Activated CD4-positive, alpha-beta memory T cell treated with anti-CD3 and anti-CD28 coated beads for 36 hours (primary cell): ENCODE measurements at places on chromosomes 11 and 22.
A peak's percentile ranks its signal among the peaks of the same experiment; 100 is the strongest.

DNA sequence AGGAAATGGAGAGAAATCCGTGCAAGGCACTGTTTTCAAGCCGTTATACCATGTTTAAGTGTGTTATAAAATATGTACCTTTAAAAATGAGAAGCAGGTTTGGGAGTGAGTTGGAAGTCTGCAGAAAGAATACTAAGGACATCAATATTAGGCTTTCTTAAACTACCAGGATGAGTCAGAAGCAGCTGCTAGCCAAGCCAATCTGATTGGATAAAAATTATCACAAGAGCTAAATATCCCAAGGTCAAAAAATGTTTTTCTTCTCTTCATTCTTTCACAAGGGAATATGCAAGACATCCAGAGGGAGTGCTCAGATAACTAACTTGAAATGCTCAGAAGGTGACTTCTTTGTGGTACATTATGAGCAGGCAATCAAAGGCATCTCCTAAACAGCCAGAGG lies 19.3 kb upstream of the CKAP5 start:
- no peak for DNase-seq

GRCh38 chr22:27175021-27175838 lies 517.8 kb downstream of the MIAT start:
- DNase-seq: no peak

GRCh38 chr11:34308049-34308912 lies 49.5 kb downstream of the ABTB2 start:
- DNase-seq: peak; percentile 17

- DNase-seq: peak; percentile 40
Observed at GRCh38 chr22:20084547-20085413, 4.7 kb downstream of the DGCR8 start.

- no peak for DNase-seq
Observed at GRCh38 chr11:79097246-79097875, 343.5 kb downstream of the TENM4 start.

GRCh38 chr22:49155770-49156580 lies 671.7 kb downstream of the BRD1 start:
- DNase-seq: no peak

DNA sequence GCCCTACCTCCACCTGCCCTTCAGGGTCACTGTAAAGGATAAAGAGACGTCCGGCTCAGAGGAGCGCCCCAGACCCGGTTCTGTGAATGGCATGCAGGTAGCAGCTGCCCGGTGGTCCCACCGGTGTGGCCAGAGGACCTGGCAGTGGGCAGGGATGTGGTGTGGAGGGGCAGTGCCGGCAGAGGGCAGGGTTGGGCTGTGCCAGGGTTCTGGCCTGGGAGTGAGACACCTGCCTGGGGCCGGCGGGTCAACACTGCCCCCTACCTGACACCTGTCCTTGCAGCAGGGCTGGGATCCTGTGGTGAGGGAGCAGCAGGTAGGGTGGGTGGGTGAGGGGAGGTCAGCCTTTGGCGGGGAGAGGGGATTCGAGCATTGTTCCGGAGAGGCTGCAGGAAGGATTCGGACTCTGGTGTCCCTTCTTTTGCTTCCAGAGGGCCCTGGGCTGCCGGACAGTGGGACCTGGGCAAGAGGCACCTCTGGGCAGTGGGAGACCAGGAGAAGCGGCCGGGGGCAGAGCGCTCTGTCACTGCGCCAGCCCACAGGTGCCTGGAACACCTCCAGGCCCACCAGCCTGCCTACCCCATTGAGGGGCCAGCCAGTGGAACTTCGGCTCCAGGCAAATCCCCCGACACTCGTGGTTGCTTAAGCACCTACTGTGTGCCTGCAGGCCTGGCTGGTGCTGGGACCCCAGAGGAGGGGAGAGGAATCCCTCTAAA lies 1.6 kb upstream of the PHLDA2 start:
- DNase-seq: peak; percentile 80

GRCh38 chr11:26043665-26044064 lies 288.3 kb upstream of the ANO3 start:
- DNase-seq: no peak

- no peak for DNase-seq
Observed at GRCh38 chr22:25628494-25628893, 64.0 kb downstream of the GRK3 start.

DNA sequence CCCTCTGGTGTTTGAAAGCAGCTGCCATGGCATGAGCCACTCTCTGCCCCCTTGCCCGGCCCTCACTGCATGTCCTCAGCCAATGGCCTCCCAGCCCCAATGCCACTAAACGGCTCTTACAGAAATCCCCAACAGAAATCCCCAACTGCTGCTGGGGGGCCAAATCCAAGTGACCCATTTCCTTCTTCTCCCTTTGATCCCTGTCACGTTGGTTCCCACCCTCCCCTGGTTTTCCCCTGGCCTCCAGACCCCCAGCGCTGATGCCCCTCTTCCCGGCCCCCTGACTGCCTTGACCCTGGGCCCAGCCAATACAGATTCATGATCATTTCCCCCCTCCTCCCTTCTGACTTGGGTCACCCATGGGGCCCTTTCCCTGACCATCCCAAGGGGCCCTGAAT lies 30.9 kb downstream of the IGLL1 start:
- no peak for DNase-seq

DNA sequence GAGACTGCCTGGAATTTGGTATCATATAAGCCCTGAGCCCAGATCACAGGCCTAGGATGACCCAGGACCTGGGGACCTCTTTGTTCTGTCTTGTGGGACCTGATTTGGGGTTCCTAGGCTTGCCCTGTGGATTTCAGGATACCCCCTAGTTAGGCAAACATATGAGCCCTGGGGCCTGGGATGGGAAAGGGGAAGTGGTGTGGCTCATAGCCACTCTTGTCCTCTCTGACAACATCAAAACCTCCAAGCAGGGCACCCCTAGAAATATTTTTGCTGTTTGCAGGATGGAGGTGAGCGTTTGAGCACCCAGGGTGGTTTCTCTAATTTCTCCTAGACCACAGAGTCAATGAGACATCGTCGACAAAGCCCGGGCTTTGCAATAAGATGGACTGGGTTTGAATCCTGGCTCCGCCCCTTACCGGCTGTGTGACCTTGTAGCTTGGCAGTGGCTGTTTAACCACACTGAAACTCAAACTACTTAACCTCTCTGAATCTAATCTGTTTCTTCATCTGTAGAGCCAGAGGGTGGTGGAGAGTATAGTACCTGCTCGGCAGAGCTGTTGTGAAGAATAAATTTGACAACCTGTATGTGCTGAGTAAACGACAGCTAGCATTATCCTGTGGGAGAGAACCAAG lies 5.3 kb upstream of the LRRC10B start:
- no peak for DNase-seq

- peak; percentile 81 for DNase-seq
Observed at GRCh38 chr11:17384002-17384511, 4.4 kb downstream of the KCNJ11 start.

DNA sequence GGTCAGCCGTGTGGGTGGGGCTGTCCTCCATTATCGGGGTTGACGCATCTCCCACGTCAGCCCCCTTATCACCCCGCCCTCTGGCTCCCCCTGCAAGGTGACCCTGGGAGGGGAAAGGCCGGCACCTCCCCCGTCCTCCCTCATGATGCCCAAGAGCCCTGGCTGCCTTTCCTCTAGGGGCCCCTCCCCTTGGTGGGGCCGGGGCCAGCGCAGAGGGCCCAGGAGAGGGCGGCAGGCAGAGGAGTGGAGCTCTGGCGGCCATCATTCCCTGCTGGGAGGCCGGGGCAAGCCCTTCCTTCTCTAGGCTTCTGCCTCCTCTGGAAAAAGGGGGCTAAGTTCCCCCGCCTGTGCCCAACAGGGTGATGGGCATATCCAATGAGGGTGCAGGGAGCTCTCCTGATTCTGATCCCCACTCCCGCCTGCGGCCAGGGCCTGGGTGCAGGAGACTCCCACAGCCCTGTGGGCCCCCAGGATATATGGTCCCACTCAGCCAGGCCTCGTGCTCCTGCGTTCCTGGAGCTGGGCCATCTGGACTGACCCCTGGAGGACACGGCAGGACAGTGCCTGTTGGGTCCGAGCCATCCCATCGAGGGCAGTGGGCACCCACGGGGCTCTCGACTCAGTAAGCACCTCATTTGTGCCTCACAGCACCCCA lies 12.3 kb downstream of the MYRF start:
- no peak for DNase-seq

- DNase-seq: peak; percentile 68
Observed at GRCh38 chr11:122723576-122723975, 68.1 kb downstream of the UBASH3B start.

- DNase-seq: no peak
Observed at GRCh38 chr11:83363312-83363711, 77.1 kb upstream of the CCDC90B start.

- DNase-seq: no peak
Observed at GRCh38 chr11:125402435-125402834, 93.6 kb downstream of the FEZ1 start.

DNA sequence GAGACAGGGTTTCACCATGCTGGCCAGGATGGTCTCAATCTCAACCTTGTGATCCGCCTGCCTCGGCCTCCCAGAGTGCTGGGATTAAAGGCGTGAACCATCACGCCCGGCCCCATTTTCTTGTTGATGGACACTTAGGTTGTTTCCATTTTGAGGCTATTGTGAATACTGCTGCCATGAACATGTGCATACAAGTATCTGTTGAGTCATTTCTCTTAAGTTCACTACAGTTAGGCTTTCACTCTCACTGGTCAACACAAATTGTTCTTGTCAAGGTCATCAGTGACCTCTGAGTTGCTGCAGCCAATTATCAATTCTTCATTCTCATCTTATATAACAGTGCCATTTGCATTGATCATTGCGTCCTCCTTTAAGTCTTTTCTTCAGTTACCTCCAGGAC lies 13.0 kb upstream of the ZBTB44 start:
- DNase-seq: no peak

- DNase-seq: no peak
Observed at GRCh38 chr11:116460156-116460920, 312.4 kb downstream of the BUD13 start.

DNA sequence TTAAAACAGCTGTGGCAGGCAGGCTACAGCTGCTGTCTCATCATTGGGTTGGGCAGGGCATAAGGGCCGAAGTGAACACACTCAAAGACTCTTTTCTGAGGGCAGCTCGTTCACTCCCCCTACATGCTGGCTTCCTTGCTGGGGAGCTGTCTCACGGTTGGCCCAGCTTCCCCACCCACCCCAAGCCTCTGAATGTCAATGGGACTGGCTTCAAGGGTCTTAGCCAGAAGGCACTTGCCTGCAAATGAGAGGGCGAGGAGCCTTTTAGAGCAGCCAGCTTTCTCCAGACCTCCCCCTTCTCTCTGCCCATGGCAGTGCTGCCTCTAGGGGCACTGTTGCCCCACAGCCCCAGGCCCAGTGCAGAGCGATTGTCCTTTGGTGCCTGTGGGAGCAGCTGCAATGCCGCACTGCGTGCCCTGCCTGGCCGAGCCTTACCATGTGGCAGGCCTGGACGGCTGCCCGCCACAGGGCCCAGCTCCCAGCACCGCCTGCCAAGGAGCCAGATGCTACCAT lies 94.7 kb upstream of the RASSF10 start:
- peak; percentile 26 for DNase-seq

DNA sequence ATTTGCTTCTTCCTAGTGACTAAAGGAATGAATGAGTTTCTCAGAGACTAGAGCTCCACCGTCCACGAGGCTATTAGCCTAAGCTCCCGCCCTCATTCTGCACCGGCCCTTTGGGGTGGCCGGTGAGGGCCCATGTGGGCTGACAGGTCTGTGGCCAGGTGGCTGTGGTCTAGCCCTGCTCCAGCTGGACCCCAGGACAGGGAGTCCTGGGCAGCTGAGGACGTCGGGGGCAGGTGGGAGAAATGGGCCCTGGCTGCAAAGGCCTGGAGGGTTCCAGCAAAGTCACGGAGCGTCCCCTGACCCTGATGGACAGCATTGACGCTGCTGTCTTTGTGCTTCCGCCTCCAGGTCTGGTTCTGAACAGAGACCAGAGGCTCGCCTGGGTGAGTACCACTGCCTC lies 12.2 kb downstream of the SERHL2 start:
- DNase-seq: no peak

- DNase-seq: no peak
Observed at GRCh38 chr11:129368889-129369672, 6.6 kb upstream of the BARX2 start.

DNA sequence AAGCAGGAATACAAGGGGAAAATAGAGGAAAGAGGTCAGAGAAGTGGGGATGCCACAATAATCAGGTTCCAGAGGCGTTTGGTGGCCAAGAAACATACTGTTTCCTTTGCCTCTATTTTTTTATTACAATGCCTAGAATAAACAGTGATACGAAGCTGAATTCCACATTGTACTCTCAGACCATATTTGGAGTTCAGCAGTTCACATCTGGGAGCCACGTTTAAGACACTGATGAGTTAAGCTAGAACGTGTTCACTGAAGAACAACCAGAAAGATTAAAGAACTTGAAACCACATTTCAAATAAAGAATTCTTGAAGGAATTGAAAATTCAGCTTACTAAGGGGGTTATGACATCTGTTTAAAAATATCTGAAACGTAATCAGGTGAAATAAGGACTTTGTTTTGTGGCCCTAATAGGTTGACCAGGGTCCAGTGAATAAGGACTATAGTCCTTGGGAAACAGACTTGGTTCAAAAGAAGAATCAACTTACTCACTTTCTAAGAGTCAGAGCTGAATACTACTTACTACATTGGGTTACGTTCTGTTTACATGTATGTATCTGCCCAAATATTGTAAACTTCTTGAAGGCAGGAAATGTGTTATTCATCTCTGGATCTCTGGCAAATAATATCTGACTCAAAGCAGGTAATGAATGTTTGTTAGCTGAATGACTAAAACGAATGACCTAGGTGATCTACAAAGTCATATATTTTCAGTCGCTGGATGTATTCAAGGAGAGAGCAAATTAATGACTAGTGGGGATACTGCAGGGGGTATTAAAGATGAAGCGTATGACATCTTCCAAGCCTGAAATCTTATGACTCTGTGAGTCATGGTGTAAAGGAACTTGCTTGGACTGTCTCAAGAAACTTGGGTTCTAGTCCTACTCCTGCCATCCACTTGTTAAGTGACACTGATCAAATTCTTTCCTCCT lies 247.0 kb upstream of the NARS2 start:
- DNase-seq: no peak

GRCh38 chr22:43289976-43290721 lies 53.0 kb downstream of the SCUBE1 start:
- DNase-seq: no peak

GRCh38 chr11:2587976-2588748 lies 111.6 kb downstream of the KCNQ1OT1 start:
- peak; percentile 4 for DNase-seq

DNA sequence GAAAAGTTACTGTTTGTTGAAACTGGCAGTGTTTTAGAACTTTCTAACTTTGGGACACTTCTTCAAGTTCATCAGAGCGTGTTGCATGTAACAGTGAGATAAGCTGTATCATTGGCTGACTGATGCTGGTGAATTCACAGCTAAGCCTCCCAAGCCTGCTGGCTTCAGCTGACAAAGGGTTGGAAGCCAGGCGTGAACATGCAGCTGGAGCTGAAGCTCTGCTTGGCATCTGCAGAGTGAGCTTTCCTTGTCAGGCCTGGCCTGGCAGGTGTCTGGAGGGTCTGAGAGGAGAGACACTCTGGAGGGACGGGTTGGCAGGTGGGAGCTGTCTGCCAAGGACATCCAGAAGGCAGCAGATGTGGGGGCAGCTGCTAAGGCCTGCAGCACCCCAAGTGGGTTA lies 1.5 kb downstream of the AMPD3 start:
- peak; percentile 28 for DNase-seq

- DNase-seq: no peak
Observed at GRCh38 chr11:12377824-12378593, 638 bp downstream of the PARVA start.
